ENCODE measurements at places on chromosomes 1 and 21.

- no peak for DNase-seq
Observed at GRCh38 chr1:182996816-182997215, 26.4 kb upstream of the LAMC1 start.

- no peak for DNase-seq
Observed at GRCh38 chr1:7420470-7421100, 350.5 kb upstream of the VAMP3 start.

- no peak for DNase-seq
Observed at GRCh38 chr1:188723332-188724020, 1754.2 kb downstream of the BRINP3 start.

- DNase-seq = no peak
Observed at GRCh38 chr1:234408757-234409156, 35.5 kb downstream of the COA6 start.

DNA sequence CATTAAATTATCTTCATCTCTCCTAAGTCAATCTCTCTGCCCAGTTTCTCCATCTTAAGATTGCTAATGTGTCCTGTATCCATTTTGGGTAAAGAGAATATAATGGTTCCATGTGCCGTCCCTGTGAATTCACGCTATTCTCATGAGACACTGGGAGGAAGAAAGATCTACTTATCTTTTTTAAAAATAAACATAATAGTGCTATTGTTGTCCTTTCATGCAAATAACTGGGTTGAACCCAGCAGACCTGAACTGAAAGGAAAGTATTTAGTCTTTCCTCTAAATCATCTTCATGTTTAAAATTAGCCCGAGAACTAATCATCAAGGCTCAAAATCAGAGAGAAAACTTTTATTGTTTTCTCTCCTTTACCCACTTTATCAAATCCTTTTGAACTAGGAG lies 22.4 kb downstream of the SLAMF1 start:
- DNase-seq = no peak

GRCh38 chr1:107920999-107921398 lies 44.0 kb downstream of the VAV3 start:
- no peak for DNase-seq

DNA sequence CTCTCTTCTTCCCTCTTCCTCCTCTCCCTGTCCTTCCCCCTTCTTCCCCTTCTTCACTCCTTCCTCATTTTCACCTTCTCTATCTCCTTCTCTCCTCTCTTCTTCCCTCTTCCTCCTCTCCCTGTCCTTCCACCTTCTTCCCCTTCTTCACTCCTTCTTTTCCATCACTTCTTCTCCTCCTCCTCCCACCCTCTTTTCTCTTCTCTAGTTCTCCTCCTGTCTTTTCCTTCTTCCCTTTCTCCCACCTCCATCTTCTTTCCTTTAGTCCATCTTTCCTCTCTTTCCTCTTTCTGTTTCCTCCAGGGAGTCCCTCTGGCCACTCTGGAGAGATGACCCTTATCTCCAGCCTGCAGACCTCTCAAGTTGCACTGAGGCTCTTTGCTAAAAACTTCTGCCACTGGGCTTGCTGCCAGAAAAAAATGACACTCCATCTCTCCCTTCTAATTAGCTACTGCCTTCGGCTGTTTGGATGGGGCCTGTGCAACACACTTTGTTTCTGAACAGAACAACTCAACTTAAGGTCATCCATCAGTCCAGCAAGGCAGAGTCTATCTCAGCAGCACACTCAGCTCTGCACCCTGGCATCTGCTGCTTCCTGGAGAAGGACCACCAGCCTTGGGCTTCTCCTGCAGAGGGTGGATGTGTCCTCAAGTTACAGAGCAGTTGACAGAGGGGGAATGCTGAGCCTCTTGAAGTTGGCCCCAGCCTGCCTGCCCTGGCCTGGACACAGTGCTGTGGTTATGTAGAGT lies 538.8 kb downstream of the MATN1 start:
- DNase-seq = no peak

DNA sequence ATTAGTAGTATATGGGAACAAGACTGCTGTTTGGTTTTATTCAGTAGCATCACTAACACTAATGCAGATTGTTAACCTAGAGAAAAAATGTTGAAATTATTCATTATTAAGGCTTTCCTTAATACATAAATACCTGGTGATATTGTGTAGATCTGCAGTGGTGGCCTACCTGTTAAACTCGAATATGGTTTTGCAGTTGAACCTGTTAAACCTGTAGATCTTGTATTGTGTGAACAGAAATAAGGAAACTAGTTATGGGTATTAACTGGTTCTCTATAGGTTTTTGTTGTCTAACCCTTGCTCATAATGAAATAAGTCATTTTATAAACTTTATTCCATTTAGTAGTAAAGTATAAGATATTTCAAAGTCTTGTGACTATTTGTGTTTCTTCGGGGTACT lies 23.9 kb downstream of the PKN2 start:
- no peak for DNase-seq

DNA sequence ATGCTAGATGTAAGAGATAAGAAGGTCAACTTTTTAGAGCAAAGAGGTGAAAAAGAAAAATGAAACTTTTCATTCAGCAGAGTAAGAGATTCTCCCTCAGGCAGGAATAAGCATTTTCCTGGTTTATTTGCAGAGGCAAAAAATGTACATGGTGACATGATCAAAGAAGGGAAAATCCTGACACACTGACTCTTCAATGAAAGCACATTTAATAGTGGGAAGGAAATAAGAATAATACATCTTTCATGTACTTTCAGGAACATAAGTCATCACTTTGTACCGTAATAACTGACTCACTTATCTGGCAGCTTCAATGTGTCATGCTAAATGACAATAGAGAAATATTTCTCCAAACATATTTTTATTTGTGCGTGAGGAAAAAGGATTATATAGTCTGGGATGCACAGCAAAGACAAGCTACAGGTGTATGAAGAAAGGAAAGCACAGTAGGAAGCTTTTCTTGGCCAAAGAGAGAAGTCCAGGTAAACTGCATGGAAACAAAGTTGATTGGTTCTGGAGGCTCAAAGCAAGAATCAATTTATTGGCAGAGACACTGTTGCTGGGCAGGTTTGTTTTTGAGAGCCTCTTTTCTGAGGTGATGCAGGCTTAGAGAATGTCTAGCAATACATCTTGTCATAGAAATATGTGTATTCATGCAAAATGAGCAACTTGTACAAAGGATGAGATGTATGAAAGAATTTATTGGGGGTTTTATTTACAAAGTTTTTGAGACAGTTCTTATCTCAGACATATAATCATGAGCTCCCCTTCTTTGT lies 1409.0 kb downstream of the PLA2G4A start:
- DNase-seq = no peak

- DNase-seq = no peak
Observed at GRCh38 chr21:37186983-37187382, 80.2 kb downstream of the VPS26C start.

DNA sequence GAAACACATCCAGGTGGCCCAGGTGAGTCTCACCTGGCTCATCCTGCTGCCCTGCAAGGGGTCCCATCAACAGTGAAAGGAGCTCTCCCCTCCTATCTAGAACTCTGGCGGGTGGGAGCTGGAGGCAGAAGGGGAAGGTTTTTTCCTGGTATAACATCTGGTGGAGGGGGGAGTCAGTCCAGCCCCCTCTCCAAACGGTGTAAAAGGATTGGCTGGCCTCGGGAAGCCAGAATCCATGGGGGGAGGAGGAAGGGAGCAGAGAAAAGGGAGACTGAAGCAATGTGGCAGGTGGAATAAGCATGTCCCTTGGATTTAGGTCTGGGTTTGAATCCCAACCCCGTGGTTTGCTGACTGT lies 1.2 kb upstream of the CAMK2N1 start:
- DNase-seq = no peak

DNA sequence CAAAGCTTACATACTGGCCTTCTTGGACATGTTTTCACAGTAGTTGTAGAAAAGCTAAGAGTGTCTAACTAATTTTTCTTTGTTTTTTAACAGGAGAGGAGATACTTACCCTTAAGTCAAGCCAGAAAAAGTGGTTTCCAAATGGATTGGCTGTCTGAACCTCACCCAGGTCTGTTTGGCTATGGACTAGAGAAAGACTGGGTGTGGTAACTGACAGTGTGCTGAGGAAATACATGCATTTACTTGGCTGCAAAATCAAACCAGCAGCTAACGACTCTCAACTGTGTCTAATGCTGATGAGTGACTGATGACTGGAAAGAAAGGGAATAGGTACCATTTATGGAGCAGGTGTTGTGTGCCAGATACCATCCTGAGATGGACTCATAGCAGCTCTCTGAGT lies 91.1 kb downstream of the MTR start:
- DNase-seq = no peak

DNA sequence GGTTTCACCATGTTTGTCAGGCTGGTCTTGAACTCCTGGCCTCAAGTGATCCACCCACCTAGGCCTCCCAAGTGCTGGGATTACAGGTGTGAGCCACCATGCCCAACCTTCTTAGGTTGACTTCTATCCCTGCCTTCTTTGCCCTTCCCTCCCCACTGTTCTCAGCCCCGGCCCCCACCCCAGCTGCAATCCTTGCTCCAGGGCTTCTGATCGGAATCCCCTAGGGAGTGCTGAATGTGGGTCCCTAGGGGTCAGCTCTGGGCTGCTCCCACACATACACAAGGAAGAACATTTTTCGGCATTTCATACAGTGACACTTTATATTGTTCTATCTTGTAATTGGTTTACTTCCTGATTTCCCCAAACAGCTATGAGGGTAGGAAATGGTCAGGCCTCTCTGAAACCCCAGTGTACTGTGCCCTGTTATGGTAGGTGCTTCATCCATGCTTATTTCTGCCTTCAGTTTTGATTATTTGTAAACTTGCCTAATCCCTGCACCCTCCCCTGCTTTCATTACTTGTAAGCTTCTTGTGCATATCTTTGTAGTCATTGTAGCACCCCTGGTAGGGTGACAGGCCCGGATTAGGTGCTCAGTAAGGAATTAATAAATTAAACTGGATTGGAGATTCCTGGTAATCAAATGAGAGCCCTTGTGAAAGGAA lies 5.8 kb upstream of the SRP9 start:
- no peak for DNase-seq

DNA sequence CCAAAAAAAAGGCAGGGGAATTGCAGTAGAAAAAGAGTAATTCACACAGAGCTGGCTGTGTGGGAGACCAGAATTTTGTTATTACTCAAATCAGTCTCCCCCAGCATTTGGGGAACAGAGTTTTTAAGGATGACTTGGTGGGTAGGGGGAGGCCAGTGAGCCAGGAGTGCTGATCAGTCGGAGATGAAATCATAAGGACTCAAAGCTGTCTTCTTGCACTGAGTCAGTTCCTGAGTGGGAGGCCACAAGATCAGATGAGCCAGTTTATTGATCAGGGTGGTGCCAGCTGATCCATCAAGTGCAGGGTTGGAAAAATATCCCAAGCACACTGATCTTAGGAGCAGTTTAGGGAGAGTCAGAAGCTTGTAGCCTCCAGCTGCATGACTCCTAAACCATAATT lies 23.7 kb upstream of the EDARADD start:
- no peak for DNase-seq

DNA sequence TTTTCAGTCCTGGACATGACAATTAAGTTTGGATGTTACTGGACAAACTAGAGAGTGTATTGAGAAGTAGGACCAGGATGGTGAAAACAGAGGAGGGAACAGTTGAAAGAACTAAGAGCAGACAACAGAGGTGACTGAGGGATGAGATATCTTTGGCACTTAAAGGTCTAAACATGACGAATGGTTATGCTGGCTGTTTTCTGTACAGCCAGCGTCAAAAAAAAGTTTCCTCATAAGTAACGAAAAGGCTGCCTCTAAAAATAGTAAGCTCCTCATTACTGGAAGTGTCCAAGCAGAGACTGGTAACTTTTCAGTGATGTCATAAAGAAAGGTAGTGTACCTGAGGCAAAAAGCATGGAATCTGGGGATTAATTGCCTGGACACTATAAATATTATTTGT lies 35.2 kb upstream of the AK4 start:
- DNase-seq = no peak

DNA sequence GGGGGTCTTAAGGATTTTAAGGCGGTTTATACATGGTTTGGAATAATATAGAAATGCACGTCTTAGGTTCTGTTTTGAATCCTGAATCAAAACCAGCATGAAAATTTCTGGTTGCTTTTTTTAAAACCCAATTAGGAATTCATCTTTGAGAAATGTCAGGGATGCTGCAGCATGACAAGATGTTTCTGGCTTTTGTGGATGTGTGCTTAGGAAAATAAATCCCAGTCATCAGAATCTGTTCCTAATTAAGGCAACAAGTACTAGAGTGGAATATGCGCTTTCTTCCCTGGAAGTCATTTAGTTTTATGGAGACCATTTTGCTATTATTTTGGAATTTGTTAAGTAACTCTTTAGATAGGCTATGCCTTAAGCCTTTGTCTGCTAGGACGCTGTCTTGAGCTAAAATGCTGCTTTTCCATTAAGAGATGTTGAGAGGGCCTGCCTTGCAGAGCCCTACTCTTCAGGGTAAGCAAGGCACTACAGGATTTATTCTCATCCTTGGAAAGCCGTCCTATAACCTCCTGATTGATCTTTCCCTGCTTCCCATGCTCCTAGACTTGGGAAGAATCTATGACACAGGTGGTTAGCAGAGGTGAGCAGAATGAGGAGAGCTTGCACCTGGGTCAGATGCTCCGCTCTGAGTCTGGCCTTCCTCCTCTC lies 332.8 kb downstream of the DISC1 start:
- DNase-seq = no peak

GRCh38 chr1:93448292-93448982 lies 519 bp downstream of the FNBP1L start:
- DNase-seq = no peak

DNA sequence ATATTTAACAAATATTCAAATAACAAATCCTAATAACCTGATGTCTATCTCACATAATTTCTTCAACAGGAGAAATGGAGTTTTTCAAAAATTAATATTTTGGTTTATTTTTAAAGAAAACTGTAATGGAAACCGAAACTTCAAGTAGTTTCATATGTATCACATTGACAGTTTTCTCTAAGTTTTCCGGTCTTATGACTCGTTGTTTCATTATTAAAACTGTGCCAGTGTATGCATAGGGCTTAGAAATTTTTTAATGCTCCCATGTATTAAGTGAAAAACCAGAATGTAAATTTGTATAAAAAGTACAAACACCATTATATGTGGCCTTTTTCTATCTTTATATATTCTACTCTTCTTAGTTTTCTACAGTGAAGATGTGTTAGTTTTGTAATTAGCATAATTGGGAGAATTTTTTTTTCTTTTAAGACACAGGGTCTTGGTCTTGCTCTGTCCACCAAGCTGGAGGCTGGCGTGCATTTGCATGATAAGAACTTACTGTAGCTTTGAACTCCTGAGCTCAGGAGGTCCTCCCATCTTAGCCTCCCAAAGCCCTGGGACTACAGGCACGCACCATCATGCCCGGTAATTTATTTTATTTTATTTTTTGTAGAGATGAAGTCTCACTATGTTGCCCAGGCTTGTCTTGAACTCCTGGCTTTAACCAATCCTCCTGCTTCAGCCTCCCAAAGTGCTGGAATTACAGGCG lies 43.9 kb upstream of the SAMSN1 start:
- peak; percentile 58 for DNase-seq

- DNase-seq = no peak
Observed at GRCh38 chr1:224054611-224055010, 59.3 kb upstream of the FBXO28 start.

- no peak for DNase-seq
Observed at GRCh38 chr1:201945157-201945556, 1.2 kb downstream of the LMOD1 start.

GRCh38 chr1:199981584-199981983 lies 45.9 kb upstream of the NR5A2 start:
- DNase-seq = no peak

GRCh38 chr1:180482425-180483275 lies 19.7 kb downstream of the ACBD6 start:
- DNase-seq = peak; percentile 20

All from inflammatory macrophage treated with lipopolysaccharide for 1 hour (primary cell).